A172 (cell line): ENCODE measurements at places on chromosomes 16 and 17. TPM values are rescaled to one million over a fixed set of nuclear protein-coding genes. Genes with fewer than 3 reads are reported as not detected.

Gene TNFSF13
- 3.7 and 4.1 TPM in 2 replicates for total RNA-seq

Gene NAGS
- total RNA-seq, result 1.1 and 1.4 TPM in 2 replicates

Gene BICDL2
- not detected in 2 replicates for total RNA-seq

Gene KRTAP9-4
- not detected in 2 replicates for total RNA-seq

Gene NQO1
- 350 and 386 TPM in 2 replicates for total RNA-seq

Gene SNX20
- not detected in 2 replicates for total RNA-seq

Gene HCRT
- not detected in 2 replicates for total RNA-seq

Gene HSPB9
- not detected in 2 replicates for total RNA-seq

Gene SOX9
- total RNA-seq, result 21.5 and 26.1 TPM in 2 replicates

Gene IKZF3
- not detected in 2 replicates for total RNA-seq

Gene KRTAP4-1
- total RNA-seq, result 0.26 TPM in 1 of 2 replicates, not detected in the other

Gene NPIPA7
- total RNA-seq, result 7.0 and 7.3 TPM in 2 replicates

Gene KRT12
- not detected in 2 replicates for total RNA-seq

Gene SEPHS2
- total RNA-seq, result 4.9 and 7.2 TPM in 2 replicates

Gene TBC1D3L
- 2.8 and 4.6 TPM in 2 replicates for total RNA-seq

Gene ANKRD13B
- total RNA-seq, result 17.6 and 21.8 TPM in 2 replicates

Gene MYADML2
- total RNA-seq, result not detected in 2 replicates

Gene SLC52A1
- total RNA-seq, result 0.05 and 0.16 TPM in 2 replicates

Gene FOXJ1
- not detected in 2 replicates for total RNA-seq

Gene CD19
- total RNA-seq, result not detected in 2 replicates

Gene ABCC1
- total RNA-seq, result 14.6 and 15.5 TPM in 2 replicates

Gene CES5A
- total RNA-seq, result not detected in 2 replicates

Gene CASKIN1
- 0.46 and 1.5 TPM in 2 replicates for total RNA-seq

Gene ALOX12B
- total RNA-seq, result not detected in 2 replicates

Gene PYY
- total RNA-seq, result not detected in 2 replicates

Gene SDR42E2
- not detected in 2 replicates for total RNA-seq

Gene MAPT
- 3.1 and 4.6 TPM in 2 replicates for total RNA-seq

Gene CDH11
- total RNA-seq, result 23.8 and 26.9 TPM in 2 replicates

Gene KIFC3
- total RNA-seq, result 77.9 and 90.4 TPM in 2 replicates

Gene FTSJ3
- total RNA-seq, result 48.0 and 50.6 TPM in 2 replicates

Gene NPTX1
- total RNA-seq, result 0.46 and 0.53 TPM in 2 replicates

Gene OTOA
- total RNA-seq, result 0.09 TPM in 1 of 2 replicates, not detected in the other

Gene ABCC12
- not detected in 2 replicates for total RNA-seq

Gene ETV4
- total RNA-seq, result 13.4 and 14.4 TPM in 2 replicates

Gene ASPSCR1
- 22.4 and 25.8 TPM in 2 replicates for total RNA-seq

Gene CDK12
- total RNA-seq, result 48.9 and 50.4 TPM in 2 replicates

Gene ABCA6
- total RNA-seq, result 0.34 TPM in 1 of 2 replicates, not detected in the other

Gene BAIAP3
- total RNA-seq, result 2.4 and 10.3 TPM in 2 replicates

Gene CCL16
- total RNA-seq, result not detected in 2 replicates

Gene SECTM1
- 1.2 and 1.6 TPM in 2 replicates for total RNA-seq

Gene RAB11FIP4
- total RNA-seq, result 2.2 and 2.6 TPM in 2 replicates

Gene KCNAB3
- total RNA-seq, result 0.38 and 0.55 TPM in 2 replicates

Gene KRTAP3-1
- total RNA-seq, result not detected in 2 replicates

Gene SLC16A5
- total RNA-seq, result 0.10 TPM in 1 of 2 replicates, not detected in the other

Gene MILR1
- 1.4 and 6.6 TPM in 2 replicates for total RNA-seq

Gene TMC8
- total RNA-seq, result 0.02 and 0.05 TPM in 2 replicates
